ENCODE measurements at places on chromosomes 11 and 22. TPM values are rescaled to one million over a fixed set of nuclear protein-coding genes. Genes with fewer than 3 reads are reported as not detected.

Gene CADM1
- 86.0 TPM for total RNA-seq

GRCh38 chr11:35559949-35560348, 34.5 kb upstream of the PAMR1 start:
- no peaks in the 10 kb centered on the region for H3K27me3 ChIP-seq
- H3K4me1 ChIP-seq = peaks cover 1% of the 10 kb centered on the region
- no peak overlapping the region for H3K4me3 ChIP-seq
- DNase-seq = no peak
- no peak overlapping the region for H3K27ac ChIP-seq
- H3K36me3 ChIP-seq = no peaks in the 10 kb centered on the region

DNA sequence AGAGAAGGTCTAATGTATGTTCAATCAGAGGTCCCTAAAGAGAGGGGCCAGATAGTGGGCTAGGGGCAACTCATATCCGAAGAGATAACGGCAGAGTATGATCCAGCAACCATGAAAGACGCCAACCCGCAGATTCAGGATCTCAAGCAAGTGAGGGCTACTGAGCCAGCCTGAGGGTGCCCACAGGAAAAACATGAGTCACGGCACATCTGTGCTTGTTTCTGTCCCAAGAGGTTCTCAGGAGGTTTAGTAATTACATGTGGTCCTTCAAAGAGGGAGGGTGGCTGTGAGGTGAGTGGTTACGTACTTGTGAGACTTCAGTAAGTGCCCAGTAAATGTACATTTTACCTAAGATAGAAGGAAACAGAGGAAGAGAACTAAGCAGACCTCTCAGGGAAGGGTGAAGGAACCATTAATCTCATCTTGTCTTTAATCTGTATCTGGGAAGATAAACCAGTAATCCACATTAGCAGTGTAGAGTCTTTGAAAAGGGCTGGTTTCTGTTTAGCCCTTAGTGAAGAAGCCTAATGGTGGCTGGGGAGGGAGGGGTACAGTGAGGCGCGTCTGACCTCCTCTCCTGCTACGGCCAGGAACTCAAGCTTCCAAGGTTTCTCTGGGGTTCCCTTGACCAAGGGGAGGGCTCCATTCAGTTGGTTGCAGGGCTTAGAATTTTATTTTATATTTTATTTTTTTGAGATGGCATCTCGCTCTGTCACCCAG, 10.2 kb downstream of the SIRT3 start:
- no peak overlapping the region for H3K27ac ChIP-seq
- H3K36me3 ChIP-seq = peaks cover 1% of the 10 kb centered on the region
- no peaks in the 10 kb centered on the region for H3K27me3 ChIP-seq
- no peak overlapping the region for H3K4me3 ChIP-seq

- DNase-seq = no peak
- H3K4me1 ChIP-seq = peaks cover 13% of the 10 kb centered on the region
- H3K36me3 ChIP-seq = no peaks in the 10 kb centered on the region
- no peaks in the 10 kb centered on the region for H3K27me3 ChIP-seq
Measured at GRCh38 chr11:110858547-110858921, 146.3 kb upstream of the ARHGAP20 start.

- H3K27ac ChIP-seq = no peak overlapping the region
- no peak overlapping the region for H3K4me3 ChIP-seq
- H3K4me1 ChIP-seq = peaks cover 6% of the 10 kb centered on the region
- H3K36me3 ChIP-seq = no peaks in the 10 kb centered on the region
- no peak for DNase-seq
Measured at GRCh38 chr11:2300936-2301630, 635 bp downstream of the C11orf21 start.

Gene MUC2
- not detected for total RNA-seq

GRCh38 chr11:111936040-111936540, 1.1 kb upstream of the DIXDC1 start:
- H3K27me3 ChIP-seq = no peaks in the 10 kb centered on the region
- peak overlapping the region; percentile 26 for H3K27ac ChIP-seq
- H3K36me3 ChIP-seq = no peaks in the 10 kb centered on the region
- H3K4me1 ChIP-seq = peaks cover 15% of the 10 kb centered on the region

DNA sequence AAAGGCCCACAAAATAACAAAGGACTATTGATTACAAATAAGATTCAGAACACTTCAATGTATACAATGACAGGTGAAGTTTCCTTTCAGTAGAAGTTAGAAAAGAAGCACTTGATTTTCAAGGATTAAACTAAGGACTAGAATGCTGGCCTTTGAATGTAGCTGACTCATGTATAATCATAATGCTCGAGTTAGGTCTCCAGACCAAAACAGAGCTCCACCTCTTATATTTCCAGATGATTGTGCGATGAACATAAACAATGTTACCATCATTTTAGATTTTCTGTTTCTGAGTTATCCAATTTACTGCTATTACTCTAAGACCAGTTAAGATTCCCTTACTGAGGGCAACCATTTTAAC, 40.4 kb upstream of the RAPSN start:
- no peaks in the 10 kb centered on the region for H3K27me3 ChIP-seq
- H3K4me3 ChIP-seq = no peak overlapping the region
- peaks cover 2% of the 10 kb centered on the region for H3K4me1 ChIP-seq
- peak; percentile 42 for DNase-seq
- no peak overlapping the region for H3K27ac ChIP-seq
- H3K36me3 ChIP-seq = peaks cover 6% of the 10 kb centered on the region

DNA sequence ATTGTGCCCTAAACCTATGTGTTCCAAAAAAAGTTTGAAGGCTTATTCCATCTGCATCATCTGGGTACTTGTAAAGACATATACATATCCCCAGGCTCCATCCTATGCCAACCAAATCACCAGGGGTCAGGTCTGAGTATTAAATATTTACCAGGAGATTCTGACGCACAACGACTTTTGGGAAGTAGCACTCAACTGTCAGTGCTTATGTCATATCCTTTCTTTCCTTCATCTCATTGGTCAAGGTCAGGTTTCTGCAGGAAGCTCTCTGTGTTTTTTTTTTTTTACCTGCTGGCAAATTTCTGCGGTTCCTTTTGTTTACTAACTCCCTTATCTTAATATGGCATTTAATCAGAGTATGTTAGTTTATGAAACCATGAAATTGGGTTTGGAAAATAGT, 22.5 kb upstream of the CYP2R1 start:
- no peak for DNase-seq
- no peaks in the 10 kb centered on the region for H3K4me1 ChIP-seq
- no peaks in the 10 kb centered on the region for H3K36me3 ChIP-seq

DNA sequence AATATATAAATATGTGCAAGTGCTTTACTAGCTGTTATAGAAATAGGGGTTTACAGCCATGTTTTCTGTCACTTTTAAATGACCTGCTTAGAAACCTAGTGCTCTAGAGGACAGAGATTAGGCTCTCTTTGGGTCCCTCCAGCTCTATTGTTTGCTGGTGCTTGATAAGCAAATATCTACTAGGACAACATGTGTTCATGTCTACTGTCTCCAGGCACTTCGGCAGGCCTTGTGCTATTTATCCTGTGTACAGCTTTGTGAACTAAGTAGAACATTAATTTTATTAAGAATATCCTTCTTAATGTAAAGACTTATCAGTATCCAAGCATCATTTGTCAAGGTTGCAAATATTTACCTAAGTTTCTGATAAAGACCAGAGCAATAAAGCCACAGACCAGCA, 11.9 kb upstream of the RASSF10 start:
- H3K36me3 ChIP-seq = no peaks in the 10 kb centered on the region
- H3K27ac ChIP-seq = no peak overlapping the region
- DNase-seq = no peak
- H3K27me3 ChIP-seq = peaks cover 4% of the 10 kb centered on the region
- H3K4me3 ChIP-seq = no peak overlapping the region
- no peaks in the 10 kb centered on the region for H3K4me1 ChIP-seq

DNA sequence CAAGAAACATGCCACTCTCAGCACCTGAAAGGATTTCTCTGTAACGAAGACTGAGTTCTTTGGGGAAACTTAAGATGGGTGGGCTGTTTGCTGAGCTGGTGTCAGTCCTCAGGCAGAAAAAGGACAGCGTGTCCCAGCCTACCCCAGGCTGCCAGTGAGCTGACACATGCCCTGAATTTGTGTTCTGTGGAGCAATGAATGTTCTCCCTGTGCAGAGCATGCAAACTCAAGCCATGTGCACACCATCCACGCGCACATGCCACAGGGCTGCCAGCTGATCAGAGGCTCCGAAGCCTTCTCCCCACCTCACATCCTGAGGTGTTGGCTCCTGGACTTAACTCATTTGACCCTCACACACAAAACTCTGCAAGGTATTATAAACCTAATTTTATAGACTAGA, 104.9 kb downstream of the KCNC1 start:
- no peak overlapping the region for H3K4me3 ChIP-seq
- no peak overlapping the region for H3K27ac ChIP-seq
- H3K4me1 ChIP-seq = no peaks in the 10 kb centered on the region
- DNase-seq = no peak

GRCh38 chr11:19244084-19244483, 3.3 kb upstream of the E2F8 start:
- no peak for DNase-seq
- H3K36me3 ChIP-seq = no peaks in the 10 kb centered on the region
- H3K27me3 ChIP-seq = peaks cover 27% of the 10 kb centered on the region
- H3K4me1 ChIP-seq = no peaks in the 10 kb centered on the region
- no peak overlapping the region for H3K4me3 ChIP-seq

Gene AQP11
- total RNA-seq = 11.2 TPM

DNA sequence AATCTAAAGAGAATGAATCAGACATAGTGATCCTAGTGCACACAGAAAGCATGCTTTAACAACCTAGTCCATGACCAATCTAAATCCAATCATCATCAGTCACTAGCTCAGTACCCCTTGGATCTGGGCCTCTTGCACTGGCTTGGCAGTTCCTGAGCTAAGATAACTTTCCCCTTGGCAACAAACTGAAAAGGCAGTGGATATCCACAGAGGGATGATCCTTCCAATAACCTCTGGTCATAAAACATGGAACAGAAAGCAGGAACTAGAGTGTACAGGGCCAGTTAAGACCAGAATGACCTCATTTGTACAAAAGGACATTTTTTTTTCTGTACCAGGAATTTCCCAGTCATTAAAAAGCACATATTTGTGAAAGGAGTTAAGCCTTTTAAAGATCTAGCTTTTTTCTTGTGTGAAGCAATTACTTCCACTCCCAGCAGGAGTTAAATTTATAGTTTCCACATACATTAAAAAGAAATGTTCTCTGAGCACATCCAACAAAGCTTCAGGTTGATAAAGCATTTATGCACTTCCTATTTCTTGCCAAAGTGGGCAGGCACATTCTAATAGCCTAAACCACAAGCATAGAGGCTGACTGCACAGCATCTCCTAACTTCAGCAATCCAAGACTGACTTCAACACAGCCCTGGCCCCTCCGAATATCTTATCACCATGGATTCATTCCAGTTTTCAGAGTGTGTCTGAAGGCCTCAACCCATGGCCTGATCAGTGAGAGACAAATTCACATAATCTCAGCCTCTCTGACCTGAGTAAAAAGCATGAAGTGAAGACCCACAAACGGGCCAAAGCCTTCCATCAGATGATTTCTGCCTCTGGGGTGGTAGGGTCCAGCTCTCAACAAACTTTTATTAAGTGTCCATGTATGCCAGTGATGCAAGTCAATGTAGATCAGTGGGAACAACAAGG, 29.9 kb downstream of the GUCY1A2 start:
- H3K36me3 ChIP-seq = no peaks in the 10 kb centered on the region
- peaks cover 5% of the 10 kb centered on the region for H3K4me1 ChIP-seq
- no peaks in the 10 kb centered on the region for H3K27me3 ChIP-seq

DNA sequence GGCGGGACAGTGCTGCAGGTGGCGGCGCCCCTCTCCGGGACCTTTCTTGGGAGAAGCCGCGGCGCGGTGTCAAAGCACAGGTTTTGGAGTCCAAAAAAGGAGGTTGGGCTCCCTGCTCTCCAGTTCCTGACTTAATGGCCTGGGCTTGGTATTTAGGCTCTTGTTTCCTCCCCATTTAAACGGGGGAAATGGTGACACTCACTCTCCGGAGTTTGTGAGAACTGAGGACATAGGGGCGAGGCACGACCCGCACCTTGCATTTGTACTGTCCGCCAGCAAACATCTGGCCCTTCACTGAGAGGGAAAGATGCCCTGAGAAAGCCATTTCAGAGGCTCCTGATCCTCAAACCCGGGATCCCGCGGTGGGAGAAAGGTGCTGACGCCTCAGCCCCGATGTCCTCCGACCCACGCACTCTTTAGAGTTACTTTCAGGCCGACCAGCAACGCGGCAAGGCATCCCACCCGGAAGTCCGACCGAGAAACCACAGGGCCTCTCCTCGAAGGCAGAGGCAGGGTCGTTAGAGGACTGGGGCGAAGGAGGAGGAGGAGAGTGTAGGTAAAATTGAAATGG, 2.9 kb upstream of the WDR74 start:
- DNase-seq = peak; percentile 27
- peak overlapping the region; percentile 97 for H3K27ac ChIP-seq
- H3K4me1 ChIP-seq = peaks cover 5% of the 10 kb centered on the region
- no peaks in the 10 kb centered on the region for H3K27me3 ChIP-seq

Gene GALNT18
- total RNA-seq = 9.5 TPM

GRCh38 chr11:115920092-115920461, 415.9 kb upstream of the CADM1 start:
- H3K4me1 ChIP-seq = peaks cover 2% of the 10 kb centered on the region
- no peaks in the 10 kb centered on the region for H3K27me3 ChIP-seq
- H3K27ac ChIP-seq = no peak overlapping the region
- no peaks in the 10 kb centered on the region for H3K36me3 ChIP-seq
- peak; percentile 19 for DNase-seq

Gene CHEK1
- 39.5 TPM for total RNA-seq

Gene MAP6
- total RNA-seq = 0.17 TPM
